ENCODE measurements at places on chromosomes 11 and 22.
A peak's percentile ranks its signal among the peaks of the same experiment; 100 is the strongest.

GRCh38 chr22:39576027-39576426, 5.5 kb downstream of the CACNA1I start:
- no peak for DNase-seq

GRCh38 chr22:23752090-23752691, 1.3 kb upstream of the ZNF70 start:
- DNase-seq, result no peak

DNA sequence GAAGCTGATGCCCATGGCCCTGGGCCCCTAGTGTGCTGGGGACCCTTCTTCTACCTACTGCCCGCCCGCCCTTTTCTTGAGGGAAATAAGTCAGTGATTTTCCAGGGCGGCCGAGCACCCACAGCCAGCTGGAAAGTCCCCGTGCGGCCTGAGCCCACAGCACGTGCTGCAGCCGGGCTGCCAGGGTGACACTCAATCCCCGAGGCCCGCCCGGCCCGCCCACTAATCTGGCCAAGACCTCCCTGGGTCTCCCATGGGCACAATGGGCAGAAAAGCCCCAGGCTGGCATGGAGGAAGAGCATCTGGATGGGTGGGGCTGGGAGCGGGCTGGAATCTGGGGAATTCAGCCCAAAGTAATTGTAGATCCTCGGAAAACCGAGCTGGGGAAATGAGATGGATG, 24.8 kb downstream of the WNT7B start:
- no peak for DNase-seq

DNA sequence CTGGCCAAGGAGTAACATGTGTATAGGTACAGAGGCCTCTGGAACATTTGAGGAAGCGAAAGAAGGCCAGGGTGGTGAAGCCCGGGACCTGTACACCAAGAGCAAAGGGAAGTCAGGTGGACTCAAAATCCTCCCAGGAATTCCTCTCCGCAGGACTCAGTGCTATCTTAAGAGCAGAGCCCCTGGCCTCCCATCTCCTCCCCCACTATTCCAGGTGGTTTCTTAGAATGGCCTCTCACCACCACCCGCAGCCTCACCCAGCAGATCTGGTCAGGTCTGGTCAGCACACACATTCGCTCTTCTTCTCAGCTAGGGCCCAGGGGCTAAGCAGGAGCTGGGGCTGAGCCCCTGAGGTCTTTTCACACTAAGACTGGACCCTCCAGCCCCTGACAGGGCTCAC, 59.1 kb downstream of the SCGB1A1 start:
- DNase-seq, result no peak

DNA sequence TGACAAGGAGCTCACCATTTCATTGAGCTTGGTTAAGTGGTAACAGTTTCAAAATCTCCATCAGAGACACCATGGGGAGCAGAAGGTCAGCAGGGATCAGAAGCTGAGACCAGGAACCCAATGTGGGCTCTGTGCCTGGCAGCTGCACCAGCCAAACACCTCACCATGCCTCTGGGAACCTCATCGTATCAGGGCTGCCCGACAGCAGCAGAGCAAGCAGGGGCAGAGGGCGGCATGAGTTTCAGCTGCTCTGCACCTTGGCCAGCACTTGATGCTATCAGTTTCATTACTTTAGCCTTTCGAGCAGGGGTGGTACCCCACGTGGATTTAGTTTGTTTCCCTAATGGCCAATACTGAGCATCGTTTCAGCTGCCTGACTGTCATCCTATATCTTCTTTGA, 77.8 kb downstream of the DGCR2 start:
- DNase-seq, result no peak

DNA sequence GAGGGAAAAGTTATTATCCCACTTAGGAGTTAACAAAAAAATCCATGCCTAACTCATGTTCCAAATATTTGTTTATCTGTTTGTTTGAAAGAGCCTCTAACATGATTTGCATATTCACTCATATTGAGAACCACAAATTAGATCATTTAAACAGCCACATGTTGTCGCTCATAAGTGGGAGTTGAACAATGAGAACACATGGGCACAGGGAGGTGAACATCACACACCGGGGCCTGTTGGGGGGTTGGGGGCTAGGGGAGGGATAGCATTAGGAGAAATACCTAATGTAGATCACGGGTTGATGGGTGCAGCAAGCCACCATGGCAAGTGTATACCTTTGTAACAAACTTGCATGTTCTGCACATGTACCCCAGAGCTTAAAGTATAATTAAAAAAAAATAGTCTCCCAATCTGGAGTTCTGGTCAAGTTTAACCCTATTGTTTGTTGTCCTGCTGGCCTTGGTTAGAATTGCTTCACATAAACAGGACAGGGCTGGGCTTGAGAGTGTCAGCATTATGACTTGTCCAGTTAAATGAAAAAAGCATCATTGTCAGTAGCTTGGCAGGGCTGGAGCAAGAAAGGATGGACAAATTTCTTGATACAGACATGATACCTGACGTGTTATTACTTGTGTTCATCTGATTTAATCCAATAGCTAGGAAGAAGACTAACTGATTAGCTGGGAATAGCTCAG, 57.8 kb upstream of the PSMA1 start:
- DNase-seq, result no peak

GRCh38 chr11:65410936-65411680, 11.5 kb upstream of the NEAT1 start:
- DNase-seq, result no peak

DNA sequence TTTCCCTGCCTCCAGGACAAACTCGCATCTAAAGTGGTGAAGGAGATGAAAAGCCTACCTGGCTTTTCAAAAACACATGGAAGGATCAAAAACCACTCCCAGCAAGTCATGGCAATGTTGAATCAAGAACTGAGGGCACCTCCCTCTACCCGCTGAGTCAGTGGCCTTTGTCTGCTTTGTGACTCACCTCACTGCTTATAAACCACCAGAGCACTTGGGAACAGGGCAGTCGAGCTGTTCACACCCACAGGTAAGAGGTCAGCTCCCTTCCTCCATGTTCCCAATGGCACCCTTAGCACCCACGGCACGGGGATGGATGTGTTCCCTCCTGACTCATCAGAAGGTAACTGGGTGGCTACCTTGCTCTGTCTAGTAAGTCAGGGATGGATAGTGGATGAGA, 21.7 kb downstream of the TENM4 start:
- DNase-seq, result no peak

GRCh38 chr11:62540804-62541701, 5.6 kb downstream of the AHNAK start:
- peak; percentile 70 for DNase-seq

DNA sequence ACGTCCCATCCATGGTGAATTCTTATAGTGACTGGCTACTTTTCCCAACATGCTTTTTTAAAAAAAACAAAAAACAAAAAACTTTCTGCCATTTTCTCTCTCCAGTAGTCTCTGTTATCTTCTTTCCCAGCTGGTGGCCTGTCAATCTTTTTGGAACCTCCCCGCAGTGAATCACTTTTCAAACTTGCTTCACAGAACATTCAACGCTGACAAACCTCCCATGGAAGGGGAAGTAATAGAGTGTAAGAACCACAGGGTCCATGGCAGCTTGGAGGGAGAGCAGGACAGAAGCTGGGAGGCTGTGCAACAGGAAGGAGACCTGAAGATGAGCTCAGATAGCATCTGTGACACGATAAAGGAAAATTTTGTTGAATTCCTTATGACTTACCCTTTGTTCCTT, 9.8 kb upstream of the CECR2 start:
- DNase-seq, result no peak

- peak; percentile 93 for DNase-seq
Measured at GRCh38 chr11:124920870-124921609, 2.0 kb downstream of the HEPN1 start.

DNA sequence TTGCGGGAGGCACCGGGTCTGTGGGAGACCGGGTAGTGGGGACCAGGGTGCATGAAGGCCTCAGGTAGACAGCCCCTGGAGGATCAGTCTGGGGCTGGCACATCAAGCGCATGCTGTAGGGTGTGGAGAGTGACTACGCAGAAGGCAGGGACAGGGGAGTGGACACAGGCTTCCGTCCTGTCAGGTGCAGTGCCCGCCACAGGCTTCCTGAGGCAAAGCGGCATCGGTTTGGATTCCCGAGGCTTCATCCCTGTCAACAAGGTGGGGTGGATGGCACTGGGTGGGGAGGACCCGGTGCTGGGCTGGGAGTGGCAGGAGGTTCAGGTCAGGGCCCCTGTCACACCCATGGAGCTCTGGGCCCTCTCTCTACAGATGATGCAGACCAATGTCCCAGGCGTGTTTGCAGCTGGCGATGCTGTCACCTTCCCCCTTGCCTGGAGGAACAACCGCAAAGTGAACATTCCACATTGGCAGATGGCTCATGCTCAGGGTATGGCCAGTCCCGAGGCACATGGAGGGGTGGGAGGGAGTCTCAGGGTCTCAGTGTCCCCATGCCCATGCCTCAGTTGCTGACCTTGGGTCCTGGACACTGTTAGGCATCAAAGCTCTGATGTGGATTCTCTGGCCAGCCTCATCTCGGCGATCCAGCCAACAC, 4.5 kb upstream of the LZTR1 start:
- DNase-seq, result no peak

DNA sequence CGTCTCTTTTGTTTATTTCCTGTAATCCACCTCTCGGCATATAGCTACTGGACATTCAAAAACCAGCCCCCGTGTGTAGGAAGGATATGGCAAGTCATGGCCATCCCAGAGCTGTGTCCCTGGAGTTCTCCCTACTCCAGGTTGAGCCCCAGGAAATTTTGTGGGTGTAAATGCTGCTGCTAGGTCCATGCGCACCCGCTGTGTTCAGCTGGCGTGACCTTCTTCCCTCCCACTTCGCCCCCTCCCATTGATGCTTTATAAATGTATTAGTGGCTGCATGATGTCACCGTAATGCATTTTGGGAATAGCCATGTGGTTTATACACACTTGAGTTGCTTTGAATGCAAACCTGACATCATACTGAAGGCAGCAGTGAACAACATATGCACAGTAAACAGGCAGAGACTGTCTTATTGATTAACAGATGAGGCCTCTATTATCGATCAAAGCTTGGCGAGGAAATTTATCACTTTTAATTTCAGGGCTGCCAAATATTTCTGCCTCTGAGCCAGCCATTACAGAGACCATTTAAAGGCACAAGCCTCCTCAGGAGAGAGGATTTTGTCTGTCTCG, 113.6 kb upstream of the NNMT start:
- DNase-seq, result no peak

DNA sequence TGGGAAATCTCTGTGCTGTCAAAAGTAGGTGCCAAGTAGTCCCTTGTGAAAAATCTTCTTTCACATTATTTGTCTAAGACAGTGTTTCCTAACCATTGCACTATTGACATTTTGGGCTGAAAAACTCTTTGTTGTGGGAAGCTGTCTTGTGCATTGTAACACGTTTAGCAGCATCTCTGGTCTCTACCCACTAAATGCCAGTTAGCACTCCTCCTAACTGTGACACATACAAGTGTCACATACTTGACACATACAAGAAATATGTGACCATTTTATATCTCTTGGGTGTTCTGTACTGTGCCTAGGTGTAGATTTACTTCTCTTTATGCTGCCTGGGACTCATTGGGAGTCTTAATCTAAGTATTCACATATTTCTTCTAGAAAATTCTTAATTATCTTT, 57.8 kb downstream of the NXPE1 start:
- DNase-seq, result no peak

- DNase-seq, result no peak
Measured at GRCh38 chr11:1480555-1481482, 5.8 kb downstream of the MOB2 start.

GRCh38 chr11:45655347-45655756, 10.1 kb downstream of the CHST1 start:
- DNase-seq, result peak; percentile 83

- DNase-seq, result no peak
Measured at GRCh38 chr11:112179601-112180000, 4.3 kb downstream of the BCO2 start.

- DNase-seq, result peak; percentile 72
Measured at GRCh38 chr11:73350908-73351636, 25.1 kb upstream of the RELT start.

DNA sequence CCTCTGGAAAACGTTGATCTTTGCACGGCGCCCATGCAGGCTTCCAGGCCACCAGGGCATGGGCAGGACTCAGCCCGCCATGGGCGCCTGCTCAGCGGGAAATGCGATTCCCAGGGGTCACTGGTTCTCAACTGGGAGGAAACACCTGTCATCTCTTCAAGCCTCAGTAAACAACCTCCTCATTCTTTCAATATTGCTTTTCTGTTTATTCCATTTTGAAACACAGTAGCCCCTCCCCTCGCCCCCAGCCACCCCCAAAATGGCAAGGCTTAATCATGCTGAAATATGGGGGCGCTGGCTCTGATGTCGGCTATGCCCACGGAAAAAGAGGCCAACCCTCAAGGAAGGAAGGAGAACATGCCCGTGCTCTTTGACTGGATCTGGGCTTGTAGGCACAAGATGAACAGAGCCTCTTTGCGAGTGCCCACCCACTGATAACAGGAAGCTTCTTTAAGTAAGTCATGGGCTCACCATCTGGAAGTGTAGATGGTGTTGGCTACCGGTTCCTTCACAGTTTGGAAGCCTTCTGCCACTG, 594 bp upstream of the POU2AF1 start:
- DNase-seq, result no peak
